ENCODE measurements at places on chromosomes 13 and 19.

- DNase-seq: no peak
These were observed 397.4 kb downstream of the FOXO1 start for GRCh38 chr13:40269086-40269485.

- DNase-seq: no peak
These were observed 43.0 kb upstream of the C13orf42 start for GRCh38 chr13:51154029-51154555.

GRCh38 chr13:19178901-19179593, 2.6 kb downstream of the TUBA3C start:
- no peak for DNase-seq

DNA sequence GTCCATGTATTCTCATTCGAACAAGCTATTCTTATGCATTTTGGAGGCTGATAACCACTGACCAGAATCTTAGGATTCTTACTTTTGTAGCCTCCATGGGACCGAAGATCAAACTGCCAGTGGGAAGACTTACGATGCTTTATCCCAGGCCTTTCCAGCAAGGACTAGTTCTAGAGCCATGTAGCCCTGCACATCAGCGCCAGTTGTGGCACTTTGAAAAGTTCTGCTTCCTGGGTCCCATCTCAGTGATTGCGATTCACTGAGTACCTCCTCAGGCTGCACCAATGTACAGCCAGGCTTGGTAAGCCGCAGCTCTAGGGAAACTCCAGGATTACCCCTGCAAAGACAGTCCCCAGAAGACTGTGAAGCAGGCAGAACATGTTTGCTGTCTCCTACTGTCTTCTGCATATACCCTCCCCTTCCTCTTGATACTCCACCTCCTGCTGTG, 18.9 kb upstream of the ENOX1 start:
- no peak for DNase-seq

DNA sequence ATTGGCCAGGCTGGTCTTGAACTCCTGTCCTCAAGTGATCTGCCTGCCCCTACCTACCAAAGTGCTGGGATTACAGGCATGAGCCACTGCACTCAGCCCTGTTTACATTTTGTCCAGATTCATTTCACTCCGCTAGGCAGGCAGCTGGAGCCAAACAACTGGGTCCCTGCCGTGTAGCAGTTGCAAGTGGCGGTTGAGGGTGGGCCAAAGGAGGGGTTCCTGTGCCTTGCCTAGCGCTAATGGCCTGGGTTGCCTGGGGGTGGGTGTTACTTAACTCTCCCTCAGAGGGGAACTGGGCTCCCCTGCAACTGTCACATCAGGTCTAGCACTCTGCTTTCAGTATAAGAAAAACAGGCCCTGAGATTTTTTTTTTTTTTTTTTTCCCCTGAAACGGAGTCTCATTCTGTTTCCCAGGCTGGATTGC, 7.4 kb downstream of the ACP5 start:
- DNase-seq: no peak

Measured in NCI-H1092 treated with DMSO at 0.1 percent for 48 hours (cell line).